CMK (cell line): ENCODE measurements at places on chromosomes 13 and 19.

GRCh38 chr13:25727250-25727649 lies 324.6 kb downstream of the SHISA2 start:
- no peak for DNase-seq

- no peak for DNase-seq
These were observed at the start of gene ATP5F1D for GRCh38 chr19:1241417-1242095. Gene ATP5F1D, plus strand, starts transcription at chr19:1241751. Its CDS starts 100 bp downstream, at chr19:1241851.

- DNase-seq = no peak
These were observed 20.2 kb downstream of the ZC3H13 start for GRCh38 chr13:46032341-46032740.

DNA sequence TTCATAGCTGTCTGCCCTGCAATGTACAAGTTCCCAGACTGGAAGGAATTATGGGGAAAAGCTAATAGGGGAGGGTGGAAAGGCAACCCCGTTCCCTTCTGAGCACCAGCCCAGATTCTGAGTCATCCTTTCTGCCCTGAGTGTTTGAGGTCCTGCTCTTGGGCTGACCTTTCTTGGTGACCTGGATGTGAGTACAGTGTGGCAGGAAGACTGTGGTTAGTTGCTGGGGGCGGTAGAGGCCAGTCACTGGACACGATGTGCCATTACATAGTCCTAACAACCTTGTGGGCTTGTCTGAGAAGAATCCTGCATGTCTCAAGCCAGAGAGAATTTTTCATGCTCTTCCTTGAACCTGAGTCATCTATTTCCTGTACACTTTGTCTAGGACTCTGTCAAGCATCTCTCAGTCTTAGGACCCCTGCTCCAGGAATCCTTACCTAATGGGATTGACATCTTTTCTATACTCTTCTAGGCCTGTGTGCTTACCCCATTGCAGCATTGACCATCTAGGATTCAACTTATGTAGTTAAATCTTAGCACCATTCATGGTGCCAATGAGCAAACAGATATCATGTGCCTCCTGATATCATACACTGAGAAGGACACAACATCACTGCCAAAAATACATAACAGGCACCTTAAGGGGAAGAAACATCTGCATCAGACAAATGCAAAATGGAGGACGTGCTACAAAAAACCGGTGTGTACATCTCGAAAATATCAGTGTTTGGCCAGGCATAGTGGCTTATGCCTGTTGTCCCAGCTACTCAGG lies 8.1 kb upstream of the ANGPTL4 start:
- no peak for DNase-seq

DNA sequence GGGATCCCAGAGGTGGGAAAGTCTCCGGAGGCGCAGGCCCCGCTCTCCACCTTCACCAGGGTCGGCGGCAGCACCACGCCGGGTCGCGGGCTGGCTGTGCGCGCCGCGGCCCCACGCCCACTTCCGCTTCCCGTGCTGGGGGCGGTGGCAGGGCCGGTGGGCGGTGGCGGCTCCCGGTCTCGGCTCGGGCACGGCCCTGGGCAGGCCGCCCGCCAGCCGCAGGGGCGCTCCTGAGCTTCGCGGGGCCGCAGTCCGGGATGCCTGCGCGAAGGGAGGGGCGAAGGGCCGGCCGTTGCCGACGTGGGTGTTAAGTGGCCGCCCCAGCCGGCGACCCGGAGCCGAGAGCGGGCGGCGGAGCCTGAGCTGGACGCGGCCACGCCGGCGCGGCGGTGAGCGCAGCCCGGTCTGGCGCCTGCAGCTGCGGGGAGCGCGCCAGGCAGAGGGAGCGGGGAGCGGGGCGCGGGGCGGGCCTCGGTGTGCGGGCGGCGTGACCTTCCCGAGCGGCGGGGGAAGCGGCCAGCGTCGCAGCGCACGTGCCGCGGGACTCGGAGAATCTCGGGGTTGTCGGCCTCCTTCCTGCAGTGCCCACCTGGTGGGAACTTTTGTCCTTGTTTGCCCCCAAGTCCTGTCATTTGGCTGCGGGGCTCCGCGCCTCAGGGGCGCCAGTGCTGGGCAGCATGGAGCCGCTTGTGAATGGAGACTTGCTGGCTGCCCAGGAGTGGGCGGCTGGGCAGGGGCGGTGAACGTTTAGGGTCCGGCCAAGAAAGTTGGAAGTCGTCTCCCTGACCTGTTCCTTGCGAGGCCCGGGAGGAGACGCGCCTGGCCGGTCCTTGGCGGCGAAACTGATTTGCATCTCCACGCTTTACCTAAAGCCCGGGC lies at the start of gene SLC25A15:
SLC25A15 (plus strand) TSS at position 337 of the 879 bp plus-strand sequence. CDS start 3,616 bp downstream, outside the sequence.
- no peak for DNase-seq

GRCh38 chr13:83453300-83453699 lies 429.0 kb downstream of the SLITRK1 start:
- DNase-seq = no peak

GRCh38 chr13:99811067-99811700 lies 160.4 kb downstream of the ZIC5 start:
- DNase-seq = no peak

- no peak for DNase-seq
These were observed 706 bp downstream of the SERP2 start for GRCh38 chr13:44374348-44374712.

DNA sequence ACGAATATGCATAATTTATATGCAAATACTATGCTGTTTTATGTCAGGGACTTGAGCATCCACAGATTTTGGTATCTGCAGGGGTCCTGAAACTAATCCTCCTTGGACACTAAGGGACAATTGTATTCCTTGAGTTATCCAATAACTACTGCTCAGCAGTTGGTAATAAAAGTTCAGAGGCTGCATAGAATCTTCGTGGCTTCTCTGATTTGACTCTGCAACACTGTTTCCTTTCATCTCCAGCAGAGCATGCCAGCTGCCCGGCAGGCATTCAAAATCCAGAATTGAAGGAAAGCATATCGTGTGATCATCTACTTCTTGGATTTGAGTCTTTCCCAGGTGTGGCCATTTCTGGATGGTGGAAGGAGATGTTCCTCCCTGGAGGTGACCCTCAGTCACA lies 64.5 kb upstream of the MRI1 start:
- DNase-seq = no peak

DNA sequence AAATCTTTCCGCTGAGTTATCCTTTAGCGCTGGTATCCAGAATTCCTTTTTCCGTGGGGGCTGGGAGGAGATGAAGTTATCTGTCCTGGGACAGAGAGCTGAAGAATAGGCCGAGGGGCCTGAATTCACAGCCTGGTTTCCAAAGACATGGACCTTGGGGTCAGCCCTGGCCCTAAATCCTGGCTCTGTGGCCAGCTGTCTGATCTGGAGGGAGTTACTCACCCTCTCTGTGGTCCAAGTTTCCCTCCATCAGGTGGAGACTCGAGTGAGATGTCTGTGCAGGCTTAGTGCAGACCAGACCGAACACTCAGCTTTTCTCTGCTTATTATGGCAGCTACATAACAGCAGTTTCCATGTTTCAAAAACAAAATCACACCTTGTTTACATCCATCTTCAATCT lies 59.6 kb downstream of the CDADC1 start:
- DNase-seq = no peak

GRCh38 chr19:46014941-46015686 lies 7.7 kb downstream of the PGLYRP1 start:
- DNase-seq = no peak

- DNase-seq = peak; percentile 80
These were observed 45.2 kb downstream of the CDADC1 start for GRCh38 chr13:49292742-49293486.

DNA sequence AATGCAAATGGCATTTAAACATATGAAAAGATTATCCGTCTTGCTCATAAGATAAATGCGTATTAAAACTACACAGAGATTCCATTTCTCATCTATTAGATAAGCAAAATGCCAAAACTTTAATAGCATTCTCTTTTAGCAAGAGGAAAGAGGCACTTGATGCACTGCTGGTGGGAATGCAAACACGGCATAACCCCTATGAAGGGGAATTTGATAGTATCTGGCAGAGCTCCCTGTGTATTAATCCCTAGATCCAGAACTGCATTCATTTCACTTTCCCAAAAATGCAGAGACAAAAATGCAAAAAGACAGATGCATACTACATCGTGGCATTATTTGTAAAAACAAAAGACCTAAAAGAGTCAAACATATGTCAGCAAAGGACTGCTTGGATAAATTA lies 193.6 kb upstream of the STARD13 start:
- no peak for DNase-seq

GRCh38 chr19:32828139-32828538 lies 41.4 kb downstream of the SLC7A9 start:
- DNase-seq = no peak

GRCh38 chr13:37769545-37769944 lies 100.0 kb downstream of the TRPC4 start:
- DNase-seq = no peak

GRCh38 chr13:73829416-73829815 lies 304.8 kb downstream of the KLF12 start:
- no peak for DNase-seq

DNA sequence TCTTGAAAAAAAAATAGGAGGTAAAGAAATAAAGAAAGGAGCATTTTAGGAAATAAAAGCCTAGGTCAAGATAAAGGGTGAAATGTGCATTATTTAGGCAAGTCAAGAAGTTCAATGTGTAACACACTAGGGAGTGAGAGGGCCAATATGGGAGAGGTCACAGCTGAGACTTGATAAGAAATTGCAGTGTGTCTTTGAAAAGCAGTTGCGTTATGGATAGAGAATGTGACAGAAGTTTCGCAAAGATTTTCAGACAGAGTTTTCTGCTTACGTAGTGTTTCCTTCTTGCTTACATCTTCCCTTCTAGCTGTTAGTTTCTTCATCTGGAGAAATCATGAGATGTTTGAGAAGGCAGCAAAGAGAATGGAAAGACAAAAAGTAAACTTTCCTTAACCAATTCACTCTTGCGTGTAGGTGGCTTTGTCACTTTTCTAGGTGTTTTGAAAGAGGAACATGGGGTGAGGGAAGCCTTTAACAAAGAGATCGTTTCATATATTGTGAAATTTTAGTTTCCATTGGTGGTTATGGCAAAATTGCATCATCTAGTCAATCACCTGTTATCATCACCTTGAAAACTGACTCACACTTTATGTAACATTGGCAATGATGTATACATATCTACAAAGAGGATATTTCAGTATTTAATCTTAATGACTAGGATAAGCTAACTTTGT lies 975.5 kb downstream of the OLFM4 start:
- no peak for DNase-seq

DNA sequence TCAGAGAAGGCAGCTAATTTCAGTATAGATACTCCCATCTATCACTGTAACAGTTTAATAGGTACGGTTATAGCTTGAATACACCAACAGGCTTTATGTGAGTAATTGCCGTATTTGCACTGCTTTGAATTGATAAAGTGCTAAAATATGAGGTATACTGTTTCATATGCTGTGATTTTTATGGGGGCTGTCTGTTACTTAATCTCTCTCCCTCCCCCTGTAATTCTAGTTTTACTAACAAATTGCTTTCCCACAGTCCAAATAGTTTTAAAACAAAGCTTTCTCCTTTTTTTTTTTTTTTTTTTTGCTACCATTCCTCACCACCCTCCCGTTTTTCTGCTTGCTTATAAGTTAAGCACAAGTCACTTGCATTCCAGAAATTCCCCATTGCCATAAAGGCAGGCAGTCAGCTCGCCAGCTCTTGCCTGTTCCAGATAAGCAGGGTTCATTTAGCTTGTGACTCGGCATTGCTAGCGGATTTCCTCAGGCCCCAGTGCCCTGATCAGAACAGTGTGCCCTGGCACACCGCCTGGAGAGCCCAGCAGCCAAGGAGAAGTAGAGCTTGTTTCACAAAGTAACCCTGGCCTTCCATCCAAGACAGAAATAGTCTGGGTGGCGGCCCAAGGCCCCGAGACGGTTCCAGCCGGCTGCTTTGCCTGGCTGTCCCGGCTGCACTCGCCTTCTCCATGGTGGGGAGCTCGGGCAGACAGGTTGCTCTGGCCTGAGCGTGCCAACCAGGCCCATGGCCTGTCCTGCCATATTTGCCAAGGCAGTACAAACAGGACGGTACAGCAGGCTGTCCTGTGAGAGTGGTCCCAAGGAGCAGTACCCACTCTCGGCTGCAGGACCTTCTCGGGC lies 43.5 kb upstream of the NPAS1 start:
- DNase-seq = no peak

- no peak for DNase-seq
These were observed 140.3 kb upstream of the GPC6 start for GRCh38 chr13:93086329-93086728.

DNA sequence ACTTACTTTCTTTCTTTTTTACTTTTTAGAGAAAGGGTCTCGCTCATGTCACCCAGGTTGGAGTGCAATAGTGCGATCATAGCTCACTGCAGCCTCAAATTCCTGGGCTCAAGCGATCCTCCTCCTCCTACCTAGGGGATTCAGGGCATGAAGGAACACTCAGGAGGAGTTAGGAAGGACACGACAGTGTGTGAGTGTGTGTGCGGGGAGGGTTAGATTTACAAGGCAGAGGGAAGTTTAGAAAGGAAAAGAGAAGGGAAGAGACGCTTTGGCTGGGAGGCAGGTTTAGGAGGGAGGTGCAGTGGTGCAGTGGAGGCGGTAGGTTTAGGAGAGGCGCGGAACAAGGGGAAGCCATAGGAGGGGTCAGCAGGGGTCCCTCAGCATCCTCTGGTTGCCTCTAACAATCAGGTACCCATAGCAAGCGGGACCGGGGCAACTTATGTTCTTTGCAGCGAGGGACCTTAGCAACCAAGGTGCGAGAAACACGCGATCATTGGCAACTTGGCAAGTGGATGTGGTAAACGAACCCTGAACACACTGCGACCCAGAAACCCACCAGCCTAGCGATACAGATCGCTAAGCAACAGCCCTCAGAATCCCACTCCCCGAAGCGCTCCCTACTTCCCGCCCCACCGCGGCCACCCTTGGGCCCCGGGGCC lies 501 bp downstream of the SIRT2 start:
- DNase-seq = no peak

- no peak for DNase-seq
These were observed 84.1 kb upstream of the FNDC3A start for GRCh38 chr13:48891586-48891985.

DNA sequence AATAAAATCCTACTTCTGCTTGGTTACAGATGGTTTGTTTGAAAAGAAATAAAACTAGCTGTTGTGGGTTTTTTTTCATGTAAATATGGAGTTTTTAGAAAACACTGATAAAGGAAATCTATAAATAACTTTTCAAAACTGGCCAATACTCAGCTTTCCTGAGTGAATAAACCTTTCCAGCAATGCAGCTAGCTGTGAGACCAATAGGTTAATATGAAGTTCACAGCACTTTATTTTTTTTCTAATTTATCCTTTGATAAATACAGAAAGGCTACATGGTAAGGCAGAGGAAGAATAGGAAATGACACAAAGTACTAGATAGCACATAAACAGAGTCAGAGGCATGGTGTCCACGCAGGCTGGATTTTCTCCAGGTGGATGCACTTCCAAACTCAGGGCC lies 154.0 kb downstream of the COG6 start:
- no peak for DNase-seq

- DNase-seq = peak; percentile 31
These were observed 962 bp upstream of the IRS2 start for GRCh38 chr13:109787135-109787954.

GRCh38 chr19:4504297-4504701 lies 14.0 kb downstream of the PLIN4 start:
- no peak for DNase-seq
